ENCODE measurements at places on chromosomes 1 and 21.

DNA sequence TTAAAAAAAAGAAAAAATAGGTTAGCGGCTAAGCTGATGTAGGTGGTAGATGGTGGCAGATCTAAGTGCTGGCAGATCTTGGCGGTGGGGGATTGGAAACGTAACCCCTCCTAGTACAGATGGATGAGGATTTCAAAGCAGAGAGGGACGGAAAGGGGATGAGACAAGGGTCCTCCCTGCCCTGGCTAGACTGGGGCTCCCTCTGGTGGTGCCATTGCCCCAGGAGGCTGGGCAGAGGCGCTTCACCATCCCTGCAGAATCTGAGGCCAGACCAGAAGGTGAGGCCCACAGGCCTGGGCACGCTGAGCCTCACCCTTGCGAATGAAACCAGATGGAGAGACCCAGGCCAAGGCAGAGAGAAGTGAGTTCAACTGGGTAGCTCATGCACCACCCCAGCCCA is 7.0 kb upstream of the PLEKHA6 start:
- peak; percentile 24 for DNase-seq

- no peak for DNase-seq
These were observed 22.5 kb upstream of the NPL start for GRCh38 chr1:182766881-182767645.

DNA sequence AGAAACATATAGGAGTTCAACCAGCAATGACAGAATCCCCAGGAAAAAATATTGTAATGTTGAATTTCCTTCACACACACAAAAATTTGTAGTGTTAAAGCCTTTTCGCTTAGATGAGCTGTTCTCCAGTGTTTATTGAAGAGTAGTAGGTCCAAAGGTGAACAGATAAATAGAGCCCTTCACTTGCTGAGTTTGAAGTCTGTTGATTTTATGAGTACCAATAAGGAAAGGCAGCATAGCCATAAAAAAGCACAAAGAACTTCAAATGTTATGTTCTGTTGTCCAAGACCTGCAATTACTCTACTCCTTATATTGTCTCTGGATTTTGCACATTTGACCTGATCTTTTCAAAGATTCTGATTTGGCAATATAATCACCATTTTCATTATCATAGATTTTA is 362.7 kb upstream of the B3GALT2 start:
- no peak for DNase-seq

DNA sequence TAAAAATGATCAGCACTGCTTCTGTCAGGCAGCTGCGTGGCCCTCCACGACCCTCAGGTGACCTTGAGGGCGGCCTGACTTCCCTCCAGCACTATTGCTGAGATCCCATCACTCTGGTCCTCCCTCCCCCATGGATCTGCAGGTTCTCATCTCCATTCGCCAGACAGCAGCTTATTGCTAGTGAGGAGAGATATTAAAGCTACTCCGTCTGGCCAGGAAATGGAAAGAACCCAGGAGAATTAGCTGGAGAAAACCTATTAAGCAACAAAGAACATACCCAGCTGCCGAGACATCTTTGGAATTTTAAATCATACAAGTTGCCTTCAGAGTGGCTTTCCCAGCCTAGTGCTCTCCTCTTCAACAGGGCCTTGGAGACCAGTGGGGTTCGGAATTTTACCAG is 25.7 kb upstream of the KCNN3 start:
- DNase-seq = no peak

- no peak for DNase-seq
These were observed 1.9 kb upstream of the SAMSN1 start for GRCh38 chr21:14547834-14548513.

DNA sequence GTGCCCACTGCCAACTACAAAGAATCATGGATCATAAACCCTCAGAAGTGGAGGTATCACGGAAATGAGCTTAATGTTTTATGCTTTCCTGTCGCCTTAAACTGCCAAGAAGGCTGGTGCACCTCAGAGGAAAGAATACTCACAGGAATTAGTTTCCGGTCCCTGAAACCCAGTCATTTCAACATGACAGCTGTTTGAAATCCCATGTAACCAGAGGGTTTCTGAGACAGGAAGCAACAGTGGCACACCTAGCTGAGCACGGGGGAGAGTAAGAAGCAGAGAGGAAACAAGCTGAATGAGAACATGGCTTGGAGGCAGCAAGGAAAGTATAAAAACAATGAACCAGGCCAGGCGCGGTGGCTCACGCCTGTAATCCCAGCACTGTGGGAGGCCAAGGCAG is 3.9 kb downstream of the JAK1 start:
- no peak for DNase-seq

DNA sequence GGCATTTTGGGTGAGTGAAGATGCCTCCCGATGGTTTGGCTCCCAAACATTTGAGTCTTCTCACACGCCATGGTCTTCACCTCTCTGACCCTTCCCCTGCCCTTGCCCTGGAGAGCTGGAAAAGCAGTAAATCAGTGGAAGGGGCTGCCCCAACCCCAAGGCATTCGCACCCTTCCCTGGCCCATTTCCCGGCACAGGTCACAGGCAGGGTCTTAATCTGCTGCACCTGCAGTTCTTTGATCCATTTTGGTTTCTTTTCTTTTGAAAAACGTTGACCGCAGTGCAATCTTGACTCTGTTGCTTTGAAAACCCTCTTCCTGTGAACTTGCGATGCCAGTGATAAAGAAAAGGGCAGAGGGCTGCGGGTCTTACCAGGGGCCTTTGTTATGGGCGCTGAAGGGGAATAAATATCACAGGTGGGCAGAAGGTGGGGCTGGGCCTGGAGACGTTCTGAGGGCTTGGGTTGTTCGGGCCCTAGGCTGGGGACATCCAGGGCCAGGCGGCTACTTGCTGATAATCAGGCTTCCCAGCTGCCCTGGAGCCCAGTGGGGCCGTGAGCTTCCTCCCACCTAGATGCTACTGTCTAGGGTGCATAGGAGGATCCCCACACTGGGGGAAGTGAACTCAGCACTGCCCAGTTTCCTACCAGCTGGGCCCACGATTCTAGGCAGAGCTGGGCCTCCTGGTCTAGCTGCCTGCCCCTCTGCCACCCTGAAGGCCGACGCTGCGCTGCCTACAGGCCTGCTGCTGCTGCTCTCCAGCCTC is 38.6 kb upstream of the EPS8L3 start:
- DNase-seq = peak; percentile 49

DNA sequence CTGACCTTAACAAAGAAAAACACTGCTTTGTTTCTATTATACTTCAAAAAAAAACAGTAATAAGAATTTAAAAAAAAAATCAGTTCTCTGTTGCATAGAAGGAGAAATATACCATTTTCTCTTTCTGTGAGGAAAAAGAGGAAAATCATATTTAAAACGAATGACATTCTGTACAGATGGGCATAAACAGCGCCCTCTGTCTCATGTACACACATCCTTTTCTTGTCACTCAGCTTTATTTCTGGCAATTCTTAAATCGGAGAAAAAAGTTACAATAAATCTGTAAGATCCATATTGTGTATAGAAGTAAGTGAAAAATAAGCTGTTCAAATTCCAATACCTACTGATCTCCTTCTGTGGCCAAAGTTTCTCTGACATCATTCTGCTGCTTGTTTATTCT is 245.4 kb downstream of the SMYD3 start:
- no peak for DNase-seq

DNA sequence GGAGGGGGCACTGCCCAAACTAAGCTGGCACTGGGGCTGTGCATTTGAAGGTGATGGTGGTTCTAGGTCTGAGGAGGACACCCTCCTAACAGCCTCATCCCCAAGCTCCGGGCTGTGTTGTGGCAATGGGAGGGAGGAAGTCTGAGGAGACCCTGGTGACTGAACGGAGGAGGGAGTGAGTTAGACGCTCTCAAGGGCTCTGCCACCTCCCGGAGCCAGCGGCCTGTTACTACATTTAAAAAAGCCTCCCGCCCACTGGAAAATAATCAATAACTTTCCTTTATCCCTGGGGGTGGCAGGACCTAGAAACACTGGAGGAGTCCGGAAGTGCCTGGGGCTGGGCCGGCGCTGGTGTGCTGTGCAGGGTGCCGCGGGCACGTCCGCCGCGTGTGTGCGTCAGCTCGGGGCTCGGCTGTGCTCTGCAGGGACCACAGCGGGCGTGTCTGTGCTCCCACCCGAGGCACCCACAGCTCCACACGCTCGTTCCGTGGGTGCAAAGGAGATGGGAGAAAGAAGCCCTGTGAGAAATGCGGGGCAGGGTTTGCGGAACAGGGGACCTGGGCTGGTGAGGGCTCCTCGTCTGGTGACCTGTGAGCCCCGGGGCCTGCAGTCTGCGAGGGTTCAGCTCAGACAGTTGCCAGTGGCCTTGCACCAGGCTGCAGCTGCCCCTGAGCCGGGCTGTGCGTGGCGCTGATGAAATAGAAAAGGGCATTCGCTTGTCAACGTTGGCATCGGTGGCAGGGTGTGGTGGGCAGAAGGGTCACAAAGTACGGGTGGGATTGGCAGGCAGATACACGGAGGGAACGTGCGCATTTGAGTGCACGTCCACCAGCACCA is 5.3 kb downstream of the SAMD11 start:
- no peak for DNase-seq

DNA sequence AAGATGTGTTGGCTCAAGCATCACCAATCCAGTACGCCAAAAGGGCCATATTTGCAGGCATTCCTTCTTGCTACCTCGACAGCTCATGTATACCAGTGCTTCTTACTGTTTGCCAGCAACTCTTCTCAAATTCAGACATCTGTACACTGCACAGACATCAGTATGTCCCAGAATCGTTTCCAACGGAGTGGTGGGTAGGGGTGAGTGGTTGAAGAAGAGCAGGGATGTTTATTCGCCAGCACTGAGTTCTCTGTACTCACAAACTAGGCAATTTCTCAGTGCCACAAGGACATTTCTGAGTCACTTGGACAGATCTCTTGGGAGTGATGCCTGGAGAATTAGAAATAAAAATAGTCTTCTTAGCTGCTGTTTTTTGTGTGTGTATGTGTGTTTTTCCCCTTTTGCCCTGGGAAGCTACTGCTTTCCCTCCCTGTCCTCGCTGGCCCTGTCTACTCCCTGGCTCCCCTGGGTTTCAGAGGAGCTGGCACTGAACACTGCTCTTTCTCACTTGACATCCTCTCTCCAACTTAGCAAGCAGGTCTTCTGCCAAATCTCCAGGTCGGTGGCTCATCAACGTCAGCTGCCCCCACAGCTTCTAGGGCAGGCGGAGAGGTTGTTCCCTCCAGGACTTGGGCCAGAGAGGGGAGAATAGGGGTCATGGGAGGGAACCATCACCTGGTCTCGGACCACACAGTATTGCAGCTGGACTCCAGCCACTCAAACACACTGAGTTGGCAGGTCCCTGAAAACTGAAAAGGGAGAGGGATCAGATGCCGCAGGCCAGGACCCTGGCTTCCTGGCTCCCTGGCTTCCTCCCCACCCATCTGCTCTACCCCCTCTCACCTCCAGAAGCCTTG is 90.5 kb downstream of the NMNAT2 start:
- no peak for DNase-seq

DNA sequence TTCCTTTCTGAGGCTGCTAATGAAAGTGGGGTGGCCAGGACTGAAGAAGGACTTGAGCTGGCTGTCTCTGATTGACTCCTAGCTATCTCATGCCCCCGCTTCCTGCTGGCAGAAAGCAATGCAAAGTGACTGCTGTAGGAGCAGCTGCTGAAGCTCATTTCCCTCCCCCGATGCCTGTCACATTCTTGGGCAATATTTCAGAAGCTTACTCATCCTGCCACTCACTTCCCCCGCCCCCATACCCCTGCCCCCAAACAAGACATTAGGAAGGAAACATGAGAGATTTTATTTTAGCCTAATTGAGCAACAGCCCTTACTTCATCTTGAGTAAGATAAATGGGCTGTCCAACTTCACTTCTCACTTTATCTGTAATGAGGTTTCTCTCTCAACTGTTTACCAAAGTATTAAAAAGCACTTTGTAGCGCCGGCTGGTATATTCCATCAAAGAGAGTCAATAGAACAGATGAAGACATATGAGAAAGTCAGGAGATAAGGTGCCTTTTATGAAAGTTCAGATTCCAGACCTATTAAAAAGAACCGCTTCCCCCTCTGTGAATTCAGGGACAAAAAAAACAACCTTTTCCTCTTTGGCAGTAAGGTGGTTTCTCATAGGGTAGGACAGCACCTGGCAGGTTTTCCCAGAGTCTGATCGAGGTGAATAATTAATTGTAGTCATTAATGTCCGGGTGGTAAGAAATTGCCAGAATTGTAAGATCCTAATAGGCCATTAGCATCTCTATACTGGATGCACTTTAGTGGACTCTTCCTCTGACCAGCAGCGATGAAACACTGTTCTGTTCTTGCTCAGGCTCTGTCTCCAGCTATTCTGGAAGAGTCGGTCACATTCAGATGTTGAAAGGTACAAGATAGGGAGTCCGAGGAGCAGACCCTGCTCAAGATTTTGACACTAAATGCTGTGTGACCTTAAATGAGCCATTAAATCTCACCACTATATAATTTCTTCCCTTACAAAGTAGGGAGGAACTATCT is 70.2 kb downstream of the SH3GLB1 start:
- peak; percentile 23 for DNase-seq

DNA sequence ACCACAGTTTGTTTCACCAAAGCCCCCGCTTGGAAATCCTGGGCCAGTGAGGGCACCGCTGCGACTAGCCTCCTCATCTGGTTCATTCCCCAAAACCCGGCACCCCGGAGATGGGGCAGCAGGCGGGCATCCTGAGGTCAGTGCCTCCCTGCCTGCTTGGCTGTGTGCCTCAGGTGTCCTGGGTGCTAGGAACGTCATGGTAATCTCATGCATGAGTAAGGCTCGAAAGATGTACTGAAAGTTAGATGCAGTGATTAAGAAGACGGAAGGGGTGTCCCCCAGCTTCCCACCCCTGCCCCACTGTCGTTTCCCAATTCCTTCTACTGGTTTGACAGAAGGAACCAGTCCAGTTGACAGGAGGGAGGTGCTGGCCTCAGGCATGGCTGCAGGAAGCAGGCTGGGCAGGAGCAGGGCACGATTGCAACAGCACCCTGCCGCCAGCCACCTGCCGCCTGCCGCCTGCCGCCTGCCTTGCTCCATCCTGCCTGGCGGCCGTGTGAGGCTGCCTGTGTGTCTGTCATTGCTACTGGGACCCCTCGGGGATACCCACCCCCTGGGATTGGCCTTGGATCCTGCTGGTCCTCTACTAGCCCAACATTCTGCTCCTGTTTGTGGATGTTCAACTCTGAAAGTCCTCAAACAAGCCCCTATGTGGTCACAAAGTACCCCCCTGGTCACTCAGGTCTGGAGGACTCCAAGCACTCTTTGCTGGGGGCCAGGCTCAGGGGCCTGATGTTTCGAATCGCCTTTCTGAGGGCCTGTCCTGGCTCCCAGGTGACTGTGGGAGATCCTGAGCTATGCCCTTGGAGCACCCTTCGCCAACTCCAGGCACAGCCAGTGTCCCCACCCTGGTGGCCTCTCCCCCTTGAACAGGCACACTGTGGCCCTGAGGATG is 73.0 kb upstream of the IFFO2 start:
- DNase-seq = no peak

- peak; percentile 8 for DNase-seq
These were observed 251.2 kb downstream of the RRAGC start for GRCh38 chr1:38608202-38608864.

GRCh38 chr1:210489491-210489890 is 160.8 kb downstream of the HHAT start:
- no peak for DNase-seq

GRCh38 chr1:11787804-11788436 is 17.8 kb downstream of the MTHFR start:
- no peak for DNase-seq

DNA sequence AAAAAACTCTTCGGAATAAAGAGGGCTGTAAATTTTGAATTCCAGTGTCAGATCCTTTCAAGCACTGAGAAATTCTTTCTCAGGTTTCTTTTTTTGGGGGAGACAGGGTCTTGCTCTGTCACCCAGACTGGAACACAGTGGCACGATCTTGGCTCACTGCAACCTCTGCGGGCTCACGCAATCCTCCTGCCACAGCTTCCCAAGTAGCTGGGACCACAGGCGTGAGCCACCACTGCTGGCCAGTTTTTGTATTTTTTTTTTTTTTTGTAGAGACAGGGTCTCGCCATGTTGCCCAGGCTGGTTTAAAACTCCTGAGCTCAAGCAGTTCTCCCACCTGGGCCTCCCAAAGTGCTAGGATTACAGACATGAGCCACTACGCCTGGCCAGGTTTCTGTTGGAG is 34.8 kb upstream of the EPHA8 start:
- DNase-seq = no peak
